Spleen (tissue), 13 donors: ENCODE measurements at places on chromosomes 16 and 17. TPM values are rescaled to one million over a fixed set of nuclear protein-coding genes. Genes with fewer than 3 reads are reported as not detected.

- no peaks in the 10 kb centered on the region for H3K27me3 ChIP-seq
- DNase-seq = no peak
- no peak overlapping the region for H3K27ac ChIP-seq
- H3K4me3 ChIP-seq = no peak overlapping the region
- H3K36me3 ChIP-seq = no peaks in the 10 kb centered on the region
Observed at GRCh38 chr17:63495491-63495890, 18.6 kb downstream of the ACE start.

The PITPNM3 gene
- 131 TPM for total RNA-seq

The HOXB9 gene
- 0.42 TPM for total RNA-seq

- no peaks in the 10 kb centered on the region for H3K36me3 ChIP-seq
- H3K4me3 ChIP-seq = no peak overlapping the region
- H3K27ac ChIP-seq = no peak overlapping the region
- H3K27me3 ChIP-seq = no peaks in the 10 kb centered on the region
Observed at GRCh38 chr17:69448431-69449102, 34.1 kb downstream of the MAP2K6 start.

- H3K36me3 ChIP-seq = no peaks in the 10 kb centered on the region
- no peak overlapping the region for H3K4me3 ChIP-seq
- DNase-seq = no peak
- no peaks in the 10 kb centered on the region for H3K27me3 ChIP-seq
- no peak overlapping the region for H3K27ac ChIP-seq
Observed at GRCh38 chr16:77711179-77711578, 11.1 kb upstream of the NUDT7 start.

DNA sequence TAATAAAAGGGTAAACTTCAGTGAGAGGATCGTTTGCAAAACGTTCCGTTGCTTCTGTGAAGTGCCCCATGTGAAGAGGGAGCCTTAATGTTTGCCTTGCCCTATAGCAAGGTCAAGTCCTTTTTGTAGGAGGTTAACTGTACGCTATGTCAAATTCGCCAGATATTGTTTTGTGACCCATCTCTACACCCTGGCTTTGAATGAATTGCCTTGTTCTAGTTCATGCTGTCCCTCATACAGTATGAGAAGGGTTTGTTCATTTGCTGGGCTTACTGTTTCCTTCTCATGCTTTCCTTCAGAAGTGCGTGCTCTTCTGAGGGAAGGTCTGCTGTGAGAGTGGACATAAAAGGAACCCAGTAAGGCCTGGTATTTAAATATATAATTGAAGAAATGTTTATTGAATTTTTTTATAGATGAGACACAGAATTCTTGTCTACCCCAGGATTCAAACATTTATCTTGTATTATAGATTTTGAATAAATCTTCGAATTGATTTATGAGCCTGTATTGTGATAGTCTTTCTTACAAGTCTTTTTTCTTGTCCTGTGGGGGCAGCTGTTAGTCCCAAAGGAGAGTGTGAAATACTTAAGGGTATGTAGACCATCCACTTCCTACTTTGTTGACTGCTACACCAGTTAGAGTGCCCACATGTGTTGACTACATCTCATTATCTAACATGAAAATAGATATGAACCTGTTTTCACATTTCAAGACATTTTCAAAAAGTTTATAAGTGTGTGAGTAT is 1.7 kb downstream of the MAP3K3 start:
- H3K4me1 ChIP-seq = peaks cover 65% of the 10 kb centered on the region
- no peaks in the 10 kb centered on the region for H3K27me3 ChIP-seq
- peak overlapping the region; percentile 75 for H3K4me3 ChIP-seq

DNA sequence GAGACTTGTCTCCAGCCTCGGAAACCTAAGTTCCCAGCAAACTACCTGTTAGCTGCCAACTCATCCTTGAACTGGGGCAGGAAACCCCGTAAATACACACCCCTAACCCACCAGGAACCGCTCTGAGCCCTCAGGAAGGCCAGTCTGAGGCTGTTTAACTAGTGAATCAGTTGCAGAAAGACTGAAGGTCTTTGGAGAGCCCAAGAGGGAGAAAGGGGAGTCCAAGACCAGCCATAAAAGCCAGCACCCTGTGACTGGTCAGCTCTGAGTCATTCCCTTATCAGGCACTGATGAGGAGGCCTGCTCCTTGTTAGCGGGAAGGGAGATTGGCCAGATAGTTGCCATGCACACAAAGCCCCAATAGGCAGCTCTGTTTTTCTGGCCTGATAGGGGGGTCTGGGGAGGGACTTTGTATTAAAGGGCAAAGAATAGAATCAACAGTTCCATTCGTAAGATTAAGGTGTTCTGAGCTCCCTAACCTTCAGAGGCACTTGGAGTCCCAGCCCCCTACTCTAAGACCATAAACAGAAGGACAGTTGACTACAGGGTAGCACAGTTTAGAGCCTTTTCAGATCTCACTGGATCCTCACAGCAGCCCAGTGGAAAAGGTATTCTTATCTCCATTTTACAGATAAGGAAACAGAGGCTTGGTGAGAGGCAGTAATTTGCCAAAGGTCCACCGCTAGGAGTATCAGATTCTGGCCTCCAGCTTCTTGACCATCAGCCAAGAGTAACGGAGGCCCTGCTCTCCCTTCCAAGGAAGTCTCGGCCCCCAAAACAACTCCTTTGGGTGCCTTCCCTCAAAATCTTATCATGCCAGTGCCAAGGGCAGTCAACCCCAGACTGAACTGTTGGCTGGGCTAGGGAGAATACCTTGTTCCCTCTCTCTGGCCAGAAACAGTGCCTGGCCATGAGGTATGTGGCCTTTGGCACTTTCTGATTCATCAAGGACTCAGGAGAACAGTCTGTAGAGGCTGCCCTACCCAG is 2.2 kb upstream of the KRT19 start:
- peaks cover 12% of the 10 kb centered on the region for H3K4me1 ChIP-seq
- H3K27me3 ChIP-seq = peaks cover 67% of the 10 kb centered on the region
- H3K27ac ChIP-seq = no peak overlapping the region
- H3K36me3 ChIP-seq = no peaks in the 10 kb centered on the region
- H3K4me3 ChIP-seq = no peak overlapping the region
- DNase-seq = no peak

The EFNB3 gene
- 0.17 TPM for total RNA-seq

The EME1 gene
- 0.66 TPM for total RNA-seq

GRCh38 chr16:2987833-2988232 is 7.6 kb upstream of the PKMYT1 start:
- DNase-seq = no peak
- no peak overlapping the region for H3K4me3 ChIP-seq
- H3K4me1 ChIP-seq = peaks cover 14% of the 10 kb centered on the region
- H3K27ac ChIP-seq = no peak overlapping the region

DNA sequence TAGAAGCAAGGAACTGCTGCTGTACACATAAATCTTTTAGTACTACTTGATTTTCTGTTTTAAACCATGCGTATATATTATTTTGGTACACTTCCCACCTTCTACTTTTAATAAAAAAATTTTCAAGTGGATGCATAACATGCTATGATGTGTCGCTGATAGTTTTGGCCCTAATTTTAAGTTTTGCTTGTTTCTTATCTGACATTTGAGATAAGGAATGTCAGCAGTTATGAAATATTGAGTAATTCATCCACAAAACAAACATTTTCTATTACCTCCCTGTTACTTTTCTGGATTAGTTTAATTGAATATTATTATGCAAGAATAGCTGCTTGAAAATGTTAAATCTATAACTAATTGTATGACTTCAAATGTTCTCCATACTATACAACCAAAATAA is 35.8 kb downstream of the N4BP1 start:
- no peak overlapping the region for H3K27ac ChIP-seq
- H3K4me3 ChIP-seq = no peak overlapping the region
- DNase-seq = no peak
- no peaks in the 10 kb centered on the region for H3K36me3 ChIP-seq

DNA sequence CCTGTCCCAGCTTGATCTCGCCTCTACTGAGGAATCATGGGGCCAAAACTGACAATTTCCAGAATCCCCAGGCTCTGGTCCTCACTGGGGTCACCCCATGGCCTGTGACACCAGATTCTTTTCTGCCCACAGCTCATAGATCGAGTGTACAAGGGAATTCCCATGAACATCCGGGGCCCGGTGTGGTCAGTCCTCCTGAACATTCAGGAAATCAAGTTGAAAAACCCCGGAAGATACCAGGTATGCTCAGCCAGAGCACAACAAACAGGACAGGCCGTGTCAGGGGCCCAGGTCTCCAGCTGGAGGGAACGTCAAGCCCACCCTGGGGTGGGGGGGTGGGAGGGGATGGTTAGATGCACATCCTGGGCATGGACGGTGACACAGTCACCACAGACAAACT is 17.5 kb downstream of the USP6 start:
- H3K4me3 ChIP-seq = no peak overlapping the region
- H3K4me1 ChIP-seq = no peaks in the 10 kb centered on the region
- no peak for DNase-seq
- no peaks in the 10 kb centered on the region for H3K36me3 ChIP-seq
- peaks cover 9% of the 10 kb centered on the region for H3K27me3 ChIP-seq
- H3K27ac ChIP-seq = no peak overlapping the region

The TUBG1 gene
- total RNA-seq = 23.2 TPM

The SEZ6 gene
- not detected for total RNA-seq

The CDK5R1 gene
- total RNA-seq = 28.2 TPM

DNA sequence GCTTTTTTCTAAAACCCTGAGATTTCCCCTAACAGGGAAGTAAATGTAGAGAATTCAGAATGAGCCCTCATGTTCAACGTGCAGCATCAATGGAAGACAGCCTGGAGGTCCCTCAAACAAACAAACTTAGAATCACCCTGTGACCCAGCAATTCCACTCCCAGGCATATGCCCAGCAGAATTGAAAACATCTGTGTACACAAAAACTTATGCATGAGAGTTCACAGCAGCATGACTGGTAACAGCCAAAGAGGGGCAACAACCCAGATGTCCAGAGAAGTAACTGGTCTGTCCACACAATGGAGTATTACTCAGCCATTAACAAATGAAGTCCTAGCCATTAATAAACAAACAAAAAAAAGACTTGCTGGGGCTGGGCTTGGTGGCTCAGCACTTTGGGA is 252.7 kb downstream of the PARN start:
- no peak overlapping the region for H3K27ac ChIP-seq
- H3K4me3 ChIP-seq = no peak overlapping the region
- no peaks in the 10 kb centered on the region for H3K4me1 ChIP-seq
- DNase-seq = no peak
- no peaks in the 10 kb centered on the region for H3K36me3 ChIP-seq

- H3K27me3 ChIP-seq = no peaks in the 10 kb centered on the region
- H3K4me1 ChIP-seq = no peaks in the 10 kb centered on the region
- no peak for DNase-seq
- no peaks in the 10 kb centered on the region for H3K36me3 ChIP-seq
- H3K27ac ChIP-seq = no peak overlapping the region
Observed at GRCh38 chr16:78998879-78999278, 601.7 kb downstream of the MAF start.
